Kidney glomerular epithelial cell (primary cell): ENCODE measurements at places on chromosomes 3 and 15.

- DNase-seq, result no peak
Observed at GRCh38 chr15:39426552-39427532, 154.0 kb upstream of the THBS1 start.

GRCh38 chr3:177420651-177421480, 223.6 kb upstream of the TBL1XR1 start:
- no peak for DNase-seq

DNA sequence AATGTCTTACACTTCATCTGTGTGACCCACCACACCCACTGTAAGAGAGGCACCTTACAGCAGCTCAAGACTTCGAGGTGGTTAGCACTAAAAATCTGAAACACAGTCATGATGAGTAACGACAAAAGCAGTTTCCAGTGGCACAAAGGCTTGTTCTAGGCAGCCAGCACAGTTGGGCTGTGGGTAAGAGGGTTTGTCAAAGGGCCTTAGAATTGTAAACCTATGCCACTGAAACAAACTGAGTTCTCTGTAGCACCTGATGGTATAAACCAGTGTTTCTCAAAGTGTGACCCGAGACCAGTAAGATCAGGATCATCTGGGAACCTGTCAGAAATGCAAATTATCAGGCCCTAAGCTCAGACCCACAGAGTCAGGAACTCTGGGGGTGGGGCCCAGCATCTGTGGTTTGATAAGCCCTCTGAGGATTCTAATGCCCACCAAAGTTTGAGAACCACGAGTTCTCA, 36.5 kb downstream of the DAPK2 start:
- no peak for DNase-seq

DNA sequence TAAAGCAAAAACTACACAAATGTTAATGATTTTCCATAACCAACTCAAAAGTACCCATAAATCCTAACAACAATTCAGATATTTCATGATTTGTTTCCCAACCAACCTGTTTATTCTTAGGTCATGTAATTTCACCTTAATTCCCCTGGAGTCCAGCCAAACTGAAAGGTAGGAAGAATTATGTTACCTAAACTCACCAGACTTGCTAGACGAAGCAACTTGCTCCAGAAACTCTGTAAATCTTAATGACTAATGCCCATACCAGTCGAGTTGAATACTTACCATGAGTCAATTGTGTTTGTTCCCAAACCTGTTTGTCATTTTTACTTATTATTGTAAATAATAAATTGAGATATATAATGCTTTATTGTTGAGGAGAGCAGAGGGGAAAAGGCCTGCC, 1030.0 kb downstream of the TBL1XR1 start:
- no peak for DNase-seq

- DNase-seq, result no peak
Observed at GRCh38 chr3:17820275-17820674, 77.8 kb upstream of the TBC1D5 start.

DNA sequence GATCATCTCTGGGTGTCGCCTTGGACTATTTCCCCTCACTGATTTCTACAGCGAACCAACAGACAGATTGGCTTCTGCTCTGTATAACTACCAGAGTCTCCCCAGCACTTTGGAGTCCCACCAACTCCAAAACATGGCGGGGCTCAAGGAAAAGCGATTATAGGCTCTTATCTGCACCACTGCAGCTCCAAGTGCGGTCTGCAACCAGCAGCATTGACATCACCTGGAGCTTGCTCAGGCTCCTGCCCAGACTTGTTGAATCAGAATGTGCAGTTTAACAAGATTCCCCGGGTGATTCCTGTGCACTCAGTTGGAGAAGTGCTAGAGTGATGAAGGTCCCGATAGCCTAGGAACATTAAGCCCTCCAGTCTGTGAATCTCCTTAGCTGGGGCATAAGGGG, 9.0 kb downstream of the CCK start:
- DNase-seq, result no peak
